ENCODE measurements at places on chromosomes 2 and 18. TPM values are rescaled to one million over a fixed set of nuclear protein-coding genes. Genes with fewer than 3 reads are reported as not detected.
A peak's percentile ranks its signal among the peaks of the same experiment; 100 is the strongest.

RNF152 gene
- polyA plus RNA-seq: not detected

CSRNP3 gene
- polyA plus RNA-seq: not detected

DSC1 gene
- 0.43 TPM for polyA plus RNA-seq

NR4A2 gene
- 0.32 TPM for polyA plus RNA-seq

- H3K27ac ChIP-seq: peak overlapping the region; percentile 97
- no peaks in the 10 kb centered on the region for H3K36me3 ChIP-seq
- DNase-seq: no peak
These were observed 916 bp upstream of the PDCD1 start for GRCh38 chr2:241859436-241860183.

- no peak overlapping the region for H3K4me3 ChIP-seq
- H3K36me3 ChIP-seq: no peaks in the 10 kb centered on the region
- H3K4me1 ChIP-seq: no peaks in the 10 kb centered on the region
- no peak for DNase-seq
- no peaks in the 10 kb centered on the region for H3K27me3 ChIP-seq
- H3K27ac ChIP-seq: no peak overlapping the region
These were observed 159.7 kb downstream of the CD226 start for GRCh38 chr18:69787825-69788547.

DNA sequence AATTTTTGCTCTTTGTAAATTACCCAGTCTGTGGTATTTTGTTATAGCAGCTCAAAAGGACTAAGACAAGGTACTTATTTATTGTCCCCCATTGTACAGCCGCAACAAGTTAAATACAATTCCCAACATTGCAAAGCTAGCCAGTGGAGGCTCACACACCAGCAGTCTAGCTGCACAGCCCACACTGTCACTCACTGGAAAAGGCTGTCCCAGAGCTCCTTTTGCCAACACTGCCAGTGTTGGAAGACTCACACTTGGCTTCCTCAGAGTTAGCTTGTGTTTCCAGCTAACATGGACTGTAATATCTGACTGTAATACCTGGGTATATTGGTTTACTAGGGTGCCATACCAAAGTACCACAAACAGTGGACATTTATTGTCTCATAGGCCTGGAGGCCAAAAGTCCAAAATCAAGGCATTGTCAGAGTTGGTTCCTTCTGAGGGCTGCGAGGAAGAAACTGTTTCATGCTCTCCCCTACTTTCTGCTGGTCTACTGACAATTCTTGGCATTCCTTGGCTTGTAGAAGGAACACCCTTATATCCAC is 6.6 kb upstream of the DYM start:
- no peaks in the 10 kb centered on the region for H3K4me1 ChIP-seq
- H3K4me3 ChIP-seq: no peak overlapping the region
- no peaks in the 10 kb centered on the region for H3K36me3 ChIP-seq
- no peak overlapping the region for H3K27ac ChIP-seq
- H3K27me3 ChIP-seq: no peaks in the 10 kb centered on the region
- DNase-seq: no peak

DNA sequence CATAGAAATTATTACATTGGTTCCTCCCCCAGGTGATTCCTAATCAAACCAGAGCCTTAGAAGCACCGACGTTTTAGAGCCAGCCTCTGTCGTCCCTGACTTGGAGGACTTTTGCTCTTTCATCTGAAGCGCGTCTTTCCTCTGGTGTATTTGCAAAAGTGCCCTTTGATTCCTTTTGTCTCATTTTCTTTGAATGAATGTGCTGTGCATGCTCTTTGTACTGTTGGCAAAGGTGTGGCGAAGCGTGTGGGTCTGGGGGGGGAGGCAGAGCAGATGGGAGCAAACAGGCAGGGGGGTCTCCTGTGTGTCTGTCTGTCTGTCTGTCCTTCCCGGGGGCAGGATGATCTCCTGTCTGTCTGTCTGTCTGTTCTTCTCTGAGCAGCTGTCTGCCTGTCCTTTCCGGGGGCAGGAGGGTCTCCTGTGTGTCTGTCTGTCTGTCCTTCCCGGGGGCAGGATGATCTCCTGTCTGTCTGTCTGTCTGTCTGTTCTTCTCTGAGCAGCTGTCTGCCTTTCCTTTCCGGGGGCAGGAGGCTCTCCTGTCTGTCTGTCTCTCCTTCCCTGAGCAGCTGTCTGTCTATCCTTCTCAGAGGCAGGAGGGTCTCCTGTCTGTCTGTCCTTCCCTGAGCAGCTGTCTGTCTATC is 205.5 kb upstream of the MYT1L start:
- no peak overlapping the region for H3K27ac ChIP-seq
- H3K27me3 ChIP-seq: no peaks in the 10 kb centered on the region
- DNase-seq: no peak
- no peak overlapping the region for H3K4me3 ChIP-seq
- no peaks in the 10 kb centered on the region for H3K4me1 ChIP-seq

- no peak for DNase-seq
- H3K4me1 ChIP-seq: no peaks in the 10 kb centered on the region
- no peaks in the 10 kb centered on the region for H3K36me3 ChIP-seq
- no peak overlapping the region for H3K27ac ChIP-seq
- no peaks in the 10 kb centered on the region for H3K27me3 ChIP-seq
These were observed 102.6 kb downstream of the DYSF start for GRCh38 chr2:71555798-71556454.

- H3K4me1 ChIP-seq: no peaks in the 10 kb centered on the region
- no peak overlapping the region for H3K27ac ChIP-seq
- no peaks in the 10 kb centered on the region for H3K36me3 ChIP-seq
These were observed 89.8 kb downstream of the KLHL14 start for GRCh38 chr18:32683044-32683443.

- H3K36me3 ChIP-seq: no peaks in the 10 kb centered on the region
- no peak overlapping the region for H3K4me3 ChIP-seq
- H3K27me3 ChIP-seq: peaks cover 1% of the 10 kb centered on the region
- H3K27ac ChIP-seq: no peak overlapping the region
These were observed 6.9 kb downstream of the ABCG5 start for GRCh38 chr2:43831543-43832294.

GRCh38 chr2:120451334-120451733 is 105.4 kb downstream of the INHBB start:
- no peak overlapping the region for H3K4me3 ChIP-seq
- no peaks in the 10 kb centered on the region for H3K36me3 ChIP-seq
- no peaks in the 10 kb centered on the region for H3K4me1 ChIP-seq
- no peaks in the 10 kb centered on the region for H3K27me3 ChIP-seq
- DNase-seq: no peak

DNA sequence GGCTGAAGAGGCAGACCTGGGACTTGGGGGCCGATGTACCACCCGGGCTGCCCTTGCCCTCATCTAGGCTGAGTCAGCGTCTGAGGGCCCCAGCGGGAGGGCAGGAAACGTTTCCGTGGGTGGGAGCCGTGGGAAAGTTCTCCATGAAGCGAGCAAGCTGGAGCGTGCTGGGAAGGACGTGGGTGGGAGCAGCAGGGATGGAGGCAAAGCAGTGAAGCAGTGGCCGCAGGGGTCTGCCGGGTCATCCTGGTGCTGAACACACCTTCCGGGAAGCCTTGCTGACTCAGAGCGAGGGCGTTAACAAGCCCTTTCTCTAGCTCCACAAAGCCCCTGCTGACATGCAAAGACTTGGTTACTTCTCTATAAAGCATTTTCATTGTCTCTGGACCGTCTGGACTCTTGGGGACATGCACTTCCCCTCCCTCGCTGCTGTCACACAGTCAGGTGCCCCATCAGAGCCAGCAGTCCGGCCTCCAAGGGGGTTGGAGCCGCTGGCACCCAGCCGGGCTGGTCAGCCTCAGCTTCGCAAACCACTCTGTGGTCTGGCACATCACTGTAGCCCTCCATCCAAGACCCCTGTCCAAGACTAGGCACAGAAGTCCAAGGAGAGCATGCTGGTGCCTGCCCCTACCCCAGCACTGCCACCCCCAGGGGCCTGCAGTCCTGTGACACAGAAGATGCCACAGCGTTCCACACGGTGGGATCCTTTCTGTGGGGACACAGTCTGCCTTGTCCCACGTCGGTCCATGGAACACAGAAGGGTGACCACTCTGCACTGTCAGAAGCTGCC is 115.1 kb upstream of the GPC1 start:
- peaks cover 6% of the 10 kb centered on the region for H3K27me3 ChIP-seq
- H3K36me3 ChIP-seq: no peaks in the 10 kb centered on the region
- no peaks in the 10 kb centered on the region for H3K4me1 ChIP-seq
- no peak overlapping the region for H3K4me3 ChIP-seq

GRCh38 chr2:62152000-62152399 is 43.9 kb upstream of the B3GNT2 start:
- DNase-seq: no peak
- no peaks in the 10 kb centered on the region for H3K36me3 ChIP-seq
- no peak overlapping the region for H3K4me3 ChIP-seq
- H3K27me3 ChIP-seq: no peaks in the 10 kb centered on the region

DNA sequence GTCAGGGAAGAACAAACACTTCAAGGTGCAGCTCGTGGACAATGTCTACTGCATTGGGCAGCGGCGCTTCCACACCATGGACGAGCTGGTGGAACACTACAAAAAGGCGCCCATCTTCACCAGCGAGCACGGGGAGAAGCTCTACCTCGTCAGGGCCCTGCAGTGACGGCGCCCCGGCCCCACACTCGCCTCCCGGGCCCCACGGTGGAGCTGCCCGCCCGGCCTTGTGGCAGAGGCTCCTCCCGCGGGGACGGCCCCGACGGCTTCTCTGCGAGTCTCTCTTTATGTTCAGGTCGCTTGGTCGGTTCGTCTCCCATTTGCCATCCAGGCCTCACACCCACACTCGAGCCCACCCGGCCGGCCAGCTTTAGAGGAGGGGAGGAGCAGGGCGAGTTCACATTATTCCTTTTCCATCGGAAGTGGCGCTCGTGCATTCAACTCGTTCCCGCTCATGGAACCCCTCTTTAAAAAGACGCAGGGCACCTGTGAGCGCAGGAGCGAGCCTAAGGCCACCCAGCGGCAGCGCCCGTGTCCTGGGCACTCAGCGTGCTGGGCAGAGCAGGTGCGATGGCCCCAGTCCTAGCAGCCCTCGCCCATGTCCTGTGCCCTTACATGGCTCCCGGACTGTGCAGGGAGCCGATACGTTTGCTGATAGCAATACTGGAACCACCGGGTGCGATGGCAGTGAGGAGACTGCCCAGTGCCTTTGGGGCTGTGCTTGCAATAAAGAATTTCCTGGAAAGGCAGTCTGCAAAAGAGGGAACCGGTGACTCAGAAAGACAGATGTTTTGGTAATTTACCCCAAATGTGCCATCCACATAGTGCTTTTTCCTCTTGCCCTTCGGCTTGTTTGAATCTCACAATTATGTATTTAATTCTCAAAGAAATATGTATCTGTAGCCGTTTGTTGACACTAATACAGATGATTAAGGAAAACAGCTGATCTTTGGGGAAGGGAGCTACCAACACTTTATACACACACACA is 148.6 kb downstream of the NCK2 start:
- DNase-seq: no peak
- H3K4me3 ChIP-seq: no peak overlapping the region
- peaks cover 4% of the 10 kb centered on the region for H3K36me3 ChIP-seq
- H3K4me1 ChIP-seq: no peaks in the 10 kb centered on the region
- no peaks in the 10 kb centered on the region for H3K27me3 ChIP-seq

DNA sequence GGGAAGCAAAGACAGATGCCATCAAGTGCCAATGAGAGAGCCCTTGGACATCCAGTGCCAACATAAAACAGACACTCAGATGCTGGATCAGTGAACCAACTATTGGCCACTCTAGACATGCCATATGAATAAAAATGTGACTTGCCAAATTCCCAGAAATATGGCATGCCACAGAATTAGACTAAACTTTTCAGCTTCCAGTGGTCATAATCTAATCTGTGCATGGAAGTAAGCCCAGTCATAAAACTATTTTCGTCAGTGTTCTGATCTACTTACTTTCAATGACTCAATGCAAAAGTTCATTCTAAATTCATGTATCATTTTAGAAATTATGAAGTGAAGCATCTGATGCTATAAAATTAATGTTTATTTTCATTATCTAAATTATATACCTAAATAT is 1506.2 kb upstream of the NXPH2 start:
- no peaks in the 10 kb centered on the region for H3K36me3 ChIP-seq
- no peak overlapping the region for H3K27ac ChIP-seq
- H3K4me3 ChIP-seq: no peak overlapping the region
- no peak for DNase-seq
- H3K27me3 ChIP-seq: no peaks in the 10 kb centered on the region
- H3K4me1 ChIP-seq: no peaks in the 10 kb centered on the region

- H3K36me3 ChIP-seq: no peaks in the 10 kb centered on the region
- no peak for DNase-seq
- no peaks in the 10 kb centered on the region for H3K27me3 ChIP-seq
- H3K4me3 ChIP-seq: no peak overlapping the region
These were observed 188.4 kb downstream of the MTCL1 start for GRCh38 chr18:8893628-8894231.

- no peak overlapping the region for H3K27ac ChIP-seq
- no peaks in the 10 kb centered on the region for H3K36me3 ChIP-seq
- H3K27me3 ChIP-seq: peaks cover 1% of the 10 kb centered on the region
- H3K4me1 ChIP-seq: no peaks in the 10 kb centered on the region
- H3K4me3 ChIP-seq: no peak overlapping the region
- no peak for DNase-seq
These were observed 95.1 kb upstream of the GPC1 start for GRCh38 chr2:240340361-240340761.

DNA sequence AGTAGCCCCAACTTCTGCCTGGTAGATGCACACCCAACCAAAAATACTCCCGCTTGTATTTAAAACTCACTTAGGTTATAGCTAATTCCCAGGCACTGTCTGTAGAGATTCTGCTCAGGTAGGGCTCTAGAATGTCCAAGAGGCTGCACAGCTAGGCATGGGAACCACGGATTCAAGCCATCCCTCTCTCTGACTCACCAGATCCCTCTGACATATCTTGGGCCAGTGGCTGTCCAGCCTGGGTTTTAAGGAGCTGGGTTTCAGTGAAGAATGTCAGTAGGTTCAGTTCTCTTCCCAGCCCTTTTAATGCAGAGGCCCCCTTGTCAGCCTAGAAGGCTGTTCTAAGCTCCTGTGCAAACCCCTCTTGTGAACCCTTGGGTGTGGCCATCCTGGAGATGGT is 15.9 kb upstream of the IL1R1 start:
- H3K27ac ChIP-seq: no peak overlapping the region
- no peak for DNase-seq
- H3K36me3 ChIP-seq: no peaks in the 10 kb centered on the region

DNA sequence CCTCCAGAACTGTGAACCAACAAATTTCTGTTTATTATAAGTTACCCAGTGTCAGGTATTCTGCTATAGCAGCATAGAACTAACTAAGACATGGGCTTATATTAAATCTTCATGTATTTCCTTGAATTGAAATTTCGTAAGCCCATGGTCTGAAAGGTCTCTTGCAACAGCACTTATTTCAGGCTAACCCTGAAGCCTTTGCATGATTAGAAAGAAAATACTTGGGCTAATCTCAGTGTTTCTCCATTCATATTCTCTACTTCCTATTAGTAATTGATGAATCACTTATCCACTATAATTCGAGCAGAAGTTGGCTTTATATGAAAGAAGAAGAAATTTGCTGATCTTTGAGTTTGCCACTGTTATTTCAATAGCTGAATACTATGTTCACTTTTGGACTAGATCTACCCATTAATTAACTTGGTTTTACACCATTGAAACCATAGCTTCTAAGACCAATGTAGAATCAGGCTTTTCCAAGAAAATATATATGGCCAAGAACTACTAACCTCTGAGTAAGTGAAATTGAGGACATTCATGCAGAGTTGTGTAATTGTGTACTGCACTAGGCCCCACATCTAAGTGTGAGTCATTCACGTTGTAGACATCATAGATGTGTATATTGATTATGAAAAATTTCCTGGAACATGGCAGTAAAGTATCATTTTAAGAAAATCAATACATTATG is 731.6 kb downstream of the SOCS6 start:
- no peak overlapping the region for H3K27ac ChIP-seq
- no peaks in the 10 kb centered on the region for H3K27me3 ChIP-seq
- H3K36me3 ChIP-seq: no peaks in the 10 kb centered on the region
- no peaks in the 10 kb centered on the region for H3K4me1 ChIP-seq
- DNase-seq: no peak
